ENCODE measurements at places on chromosomes 16 and 17. TPM values are rescaled to one million over a fixed set of nuclear protein-coding genes. Genes with fewer than 3 reads are reported as not detected.

The KCNH6 gene
- polyA plus RNA-seq = not detected

DNA sequence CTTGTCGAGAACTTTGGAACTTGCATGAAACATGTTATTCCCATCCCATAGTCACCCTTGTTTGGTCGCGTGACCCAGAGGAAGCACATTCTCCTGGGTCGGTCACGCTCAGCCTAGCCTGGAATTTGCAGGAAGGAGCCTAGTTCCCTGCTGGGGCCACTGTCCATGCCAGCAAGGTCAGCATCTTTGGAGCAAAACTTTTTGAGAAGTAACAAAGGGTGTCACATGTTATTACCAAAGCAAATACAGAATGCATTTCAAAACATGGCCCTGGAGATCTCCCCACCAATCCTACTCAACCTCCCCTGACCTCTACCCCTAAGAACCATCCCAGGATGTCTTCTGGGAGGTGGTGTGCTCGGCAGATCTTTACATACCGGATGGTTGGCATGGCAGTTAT lies 26.2 kb upstream of the IRF8 start:
- DNase-seq = no peak

The HAS3 gene
- polyA plus RNA-seq = 0.19 TPM

The IRX5 gene
- not detected for polyA plus RNA-seq

DNA sequence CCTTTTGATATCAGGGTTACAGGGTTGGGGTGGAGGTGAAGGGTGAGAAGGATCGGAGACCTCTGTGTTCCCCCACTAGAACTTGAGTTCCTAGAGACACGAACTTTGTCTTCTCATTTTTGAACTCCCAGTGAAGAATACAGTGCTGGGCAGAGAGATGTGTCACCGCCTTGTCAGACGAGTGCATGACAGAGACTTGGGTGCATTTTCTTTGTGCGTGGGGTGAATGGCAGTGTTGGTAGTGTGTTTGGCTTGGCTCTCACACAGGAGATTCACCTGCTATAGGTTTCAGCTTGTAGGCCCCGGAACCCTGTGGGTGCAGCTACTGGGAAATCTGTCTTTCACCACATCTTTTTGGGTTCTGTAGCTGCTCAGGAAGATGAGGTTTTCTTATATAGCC lies 40.0 kb upstream of the CCR7 start:
- no peak for DNase-seq

DNA sequence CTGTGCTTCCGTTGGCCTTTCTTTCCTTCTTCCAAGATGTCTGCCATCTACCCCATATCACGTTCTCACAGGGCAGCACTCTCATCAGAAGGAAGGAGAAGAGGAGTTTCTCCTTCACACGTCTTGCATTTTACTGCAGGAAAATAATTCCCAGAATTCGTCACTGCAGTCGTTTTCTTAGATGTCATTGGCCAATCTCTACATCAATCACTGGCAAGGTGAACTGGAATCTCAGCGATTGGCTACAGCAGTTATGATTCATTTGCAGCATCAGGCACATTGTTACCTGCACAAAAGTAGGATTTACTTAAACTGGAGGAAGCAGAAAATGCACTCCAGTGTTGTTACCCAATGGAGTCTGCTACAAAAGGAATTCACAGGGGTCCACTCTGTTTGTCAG lies 277.2 kb upstream of the RBFOX1 start:
- no peak for DNase-seq

DNA sequence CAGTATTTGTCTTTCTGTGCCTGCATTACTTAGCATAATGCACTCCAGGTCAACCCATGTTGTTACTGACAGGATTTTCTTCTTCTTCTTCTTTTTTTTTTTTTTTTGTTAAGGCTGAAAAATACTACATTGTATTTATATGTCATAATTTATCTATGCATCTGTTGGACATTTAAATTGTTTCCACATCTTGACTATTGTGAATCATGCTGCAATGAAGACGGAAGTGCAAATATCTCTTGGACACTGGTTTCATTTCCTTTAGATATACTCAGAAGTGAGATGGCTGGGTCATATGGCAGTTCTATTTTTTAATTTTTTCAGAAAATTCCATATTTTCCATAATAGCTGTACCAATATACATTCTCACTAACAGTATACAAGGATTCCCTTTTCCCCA lies 272.7 kb upstream of the PMFBP1 start:
- DNase-seq = no peak

The PRAC1 gene
- polyA plus RNA-seq = not detected

Data from liver (tissue), 10 donors.